ENCODE measurements at places on chromosomes 2 and 18. TPM values are rescaled to one million over a fixed set of nuclear protein-coding genes. Genes with fewer than 3 reads are reported as not detected.

The ACMSD gene
- 40.8 TPM for polyA plus RNA-seq

The NT5C1B gene
- polyA plus RNA-seq, result 0.75 TPM

The IL36B gene
- not detected for polyA plus RNA-seq

The MBP gene
- 20.5 TPM for polyA plus RNA-seq

The XRCC5 gene
- 316 TPM for polyA plus RNA-seq

The GPR39 gene
- 3.0 TPM for polyA plus RNA-seq

The ALPI gene
- polyA plus RNA-seq, result 0.05 TPM

The RTKN gene
- polyA plus RNA-seq, result 85.8 TPM

The ATG16L1 gene
- polyA plus RNA-seq, result 19.1 TPM

The OR6B2 gene
- polyA plus RNA-seq, result not detected

The REEP1 gene
- polyA plus RNA-seq, result 3.2 TPM

The SERPINB13 gene
- not detected for polyA plus RNA-seq

The CREG2 gene
- 0.27 TPM for polyA plus RNA-seq

The M1AP gene
- polyA plus RNA-seq, result 0.87 TPM

The METTL8 gene
- 12.8 TPM for polyA plus RNA-seq

The DOCK10 gene
- 10.6 TPM for polyA plus RNA-seq

The AMER3 gene
- polyA plus RNA-seq, result 0.03 TPM

The TRIP12 gene
- 162 TPM for polyA plus RNA-seq

The IL37 gene
- polyA plus RNA-seq, result not detected

The SNORC gene
- 1.8 TPM for polyA plus RNA-seq

The SCG2 gene
- 0.38 TPM for polyA plus RNA-seq

All from left renal cortex interstitium (tissue), 4 donors.